ENCODE measurements at places on chromosomes 11 and 22. TPM values are rescaled to one million over a fixed set of nuclear protein-coding genes. Genes with fewer than 3 reads are reported as not detected.

Gene OR5AR1
- total RNA-seq: not detected

Gene PPARA
- 78.9 TPM for total RNA-seq

Gene FXYD6
- 35.4 TPM for total RNA-seq

Gene OLFML1
- total RNA-seq: 5.7 TPM

- peak; percentile 18 for DNase-seq
These were observed 662 bp downstream of the MUC5B start for GRCh38 chr11:1223346-1224110.

Gene MYBPC3
- total RNA-seq: 2,596 TPM

Gene CCDC157
- 0.37 TPM for total RNA-seq

Gene OR51E2
- not detected for total RNA-seq

Gene C22orf42
- total RNA-seq: not detected

Gene PRPF19
- 41.5 TPM for total RNA-seq

Gene OR52E1
- not detected for total RNA-seq

Gene C11orf52
- total RNA-seq: 1.0 TPM

- DNase-seq: no peak
These were observed 17.7 kb downstream of the CDKN1C start for GRCh38 chr11:2867722-2868505.

Gene CRYAB
- total RNA-seq: 6,681 TPM

Gene SIK3
- total RNA-seq: 31.9 TPM

Gene NCR3LG1
- 0.55 TPM for total RNA-seq

DNA sequence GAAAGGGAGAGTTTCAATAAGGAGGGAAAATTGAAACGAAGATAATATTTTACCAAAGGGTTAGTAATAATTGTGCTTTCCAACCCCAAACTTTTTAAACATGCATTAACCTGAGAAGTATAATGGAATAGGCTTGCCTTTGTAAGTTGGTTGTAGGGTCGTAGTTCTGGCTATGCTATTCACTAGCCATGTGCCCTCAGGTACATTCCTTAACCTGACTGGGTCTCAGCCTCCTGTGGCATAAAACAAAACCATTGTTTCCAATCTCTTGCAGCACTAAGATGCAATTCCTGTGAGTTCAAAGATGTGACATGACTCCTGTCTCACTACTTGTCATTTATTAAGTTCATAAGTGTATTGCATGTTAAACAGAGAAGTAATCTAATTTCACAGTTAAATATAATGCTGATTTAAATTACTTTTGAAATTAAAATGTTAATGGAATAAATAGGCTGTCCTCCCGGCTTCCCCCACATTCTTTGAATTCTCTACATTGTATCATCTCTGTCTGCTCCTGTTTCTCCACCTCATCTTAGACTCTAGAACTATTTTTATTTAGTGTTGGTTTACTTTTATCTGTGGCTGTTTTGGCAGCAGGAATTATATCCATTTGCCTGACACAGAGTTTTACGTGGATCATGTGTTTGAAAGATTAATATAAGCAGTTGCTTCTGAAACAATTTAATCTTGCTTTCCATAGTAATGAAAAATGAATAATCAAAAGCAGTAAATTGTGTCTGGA, 216.3 kb downstream of the FAT3 start:
- DNase-seq: no peak

DNA sequence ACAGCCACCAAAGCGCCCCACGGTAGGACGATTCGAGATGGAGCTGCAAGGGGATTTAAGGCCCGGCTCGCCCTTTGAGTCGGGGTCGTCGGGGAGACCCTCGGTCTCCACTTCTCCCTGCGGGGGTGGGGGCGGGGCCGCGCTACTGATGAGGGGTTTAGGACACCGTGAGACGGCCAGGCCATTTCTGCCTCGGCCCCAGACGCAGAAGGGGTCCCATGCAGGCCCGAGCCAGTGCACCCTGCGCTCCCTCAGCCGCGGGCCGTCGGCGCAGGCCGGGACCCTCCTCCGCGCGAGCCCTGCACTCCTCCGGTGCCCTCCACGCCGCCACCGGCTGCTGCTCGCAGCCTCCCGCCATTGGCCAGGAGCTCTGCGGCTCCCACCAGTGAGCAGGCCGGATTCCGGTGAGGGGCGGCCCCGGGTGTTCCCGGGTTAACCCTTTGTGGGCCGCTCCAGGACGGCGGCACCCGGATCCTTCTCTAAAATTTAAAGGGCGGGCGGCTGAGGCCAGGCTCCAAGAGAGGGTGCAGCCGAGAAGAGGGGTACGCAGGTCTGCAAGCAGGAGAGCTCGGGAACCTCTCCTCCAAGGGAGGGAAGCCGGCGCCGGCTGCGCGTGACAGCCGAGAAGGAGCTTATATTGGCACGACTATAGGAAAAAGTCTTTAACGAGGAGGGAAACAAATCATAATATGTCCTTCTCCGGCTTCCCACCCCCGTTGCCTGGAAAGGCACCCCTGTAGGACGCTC, 18.0 kb downstream of the CREB3L1 start:
- peak; percentile 88 for DNase-seq

- DNase-seq: no peak
These were observed 32.8 kb downstream of the PITPNB start for GRCh38 chr22:27885977-27886842.

DNA sequence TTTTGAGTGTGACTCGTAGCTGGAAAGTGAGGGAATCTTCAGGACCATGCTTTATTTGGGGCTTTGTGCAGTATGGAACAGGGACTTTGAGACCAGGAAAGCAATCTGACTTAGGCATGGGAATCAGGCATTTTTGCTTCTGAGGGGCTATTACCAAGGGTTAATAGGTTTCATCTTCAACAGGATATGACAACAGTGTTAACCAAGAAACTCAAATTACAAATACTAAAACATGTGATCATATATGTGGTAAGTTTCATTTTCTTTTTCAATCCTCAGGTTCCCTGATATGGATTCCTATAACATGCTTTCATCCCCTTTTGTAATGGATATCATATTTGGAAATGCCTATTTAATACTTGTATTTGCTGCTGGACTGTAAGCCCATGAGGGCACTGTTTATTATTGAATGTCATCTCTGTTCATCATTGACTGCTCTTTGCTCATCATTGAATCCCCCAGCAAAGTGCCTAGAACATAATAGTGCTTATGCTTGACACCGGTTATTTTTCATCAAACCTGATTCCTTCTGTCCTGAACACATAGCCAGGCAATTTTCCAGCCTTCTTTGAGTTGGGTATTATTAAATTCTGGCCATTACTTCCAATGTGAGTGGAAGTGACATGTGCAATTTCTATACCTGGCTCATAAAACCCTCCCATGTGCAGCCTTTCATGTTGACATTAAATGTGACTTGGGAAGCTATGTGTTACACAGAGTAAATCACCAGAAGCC, 11.0 kb downstream of the OR51E1 start:
- DNase-seq: no peak

DNA sequence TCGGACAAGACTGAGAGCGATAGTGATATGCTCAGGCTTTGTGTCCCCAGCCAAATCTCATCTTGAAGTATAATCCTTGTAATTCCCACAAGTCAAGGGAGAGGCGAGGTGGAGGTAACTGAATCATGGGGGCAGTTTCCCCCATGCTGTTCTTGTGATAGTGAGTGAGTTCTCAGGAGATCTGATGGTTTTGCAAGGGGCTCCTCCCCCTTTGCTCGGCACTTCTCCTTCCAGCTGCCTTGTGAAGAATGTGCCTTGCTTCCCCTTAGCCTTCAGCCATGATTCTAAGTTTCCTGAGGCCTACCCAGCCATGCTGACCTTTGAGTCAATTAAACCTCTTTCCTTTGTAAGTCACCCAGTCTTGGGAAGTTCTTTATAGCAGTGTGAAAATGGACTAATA, 7.5 kb upstream of the FOLR2 start:
- DNase-seq: no peak

DNA sequence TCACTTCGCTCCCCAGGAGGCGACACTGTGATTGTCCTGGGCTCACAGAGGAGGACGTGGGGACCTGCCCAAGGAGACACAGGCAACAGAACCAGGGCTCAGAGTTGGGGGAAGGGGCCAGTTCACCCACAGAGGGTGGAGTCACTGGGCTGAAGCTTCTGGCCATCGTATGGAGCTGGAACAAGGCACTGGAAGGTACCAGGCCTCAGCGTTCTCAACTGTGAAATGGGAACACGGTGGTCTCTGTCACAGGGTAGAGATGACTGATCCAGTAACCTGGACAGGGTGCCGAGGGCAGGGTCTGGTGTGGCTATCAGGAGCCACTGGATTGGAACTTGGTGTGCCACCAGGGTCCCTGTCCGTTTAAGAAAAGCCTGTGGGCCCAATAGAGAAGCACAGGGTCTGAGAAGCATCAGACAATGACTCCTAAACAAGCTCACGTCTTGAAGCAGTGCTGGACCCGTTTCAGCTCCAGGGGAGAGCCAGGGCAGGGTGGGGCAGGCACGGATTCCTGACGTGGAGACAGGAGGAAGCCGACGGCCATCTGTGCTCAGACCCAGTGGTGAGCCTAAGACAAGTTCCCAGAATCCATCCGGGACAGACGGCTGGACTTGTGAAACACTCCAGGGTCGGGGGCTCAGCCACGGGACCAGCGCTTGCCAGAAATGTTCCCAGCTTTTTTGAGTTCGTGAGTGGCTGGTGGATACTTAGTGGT, 25.0 kb upstream of the KCNQ1OT1 start:
- peak; percentile 76 for DNase-seq

DNA sequence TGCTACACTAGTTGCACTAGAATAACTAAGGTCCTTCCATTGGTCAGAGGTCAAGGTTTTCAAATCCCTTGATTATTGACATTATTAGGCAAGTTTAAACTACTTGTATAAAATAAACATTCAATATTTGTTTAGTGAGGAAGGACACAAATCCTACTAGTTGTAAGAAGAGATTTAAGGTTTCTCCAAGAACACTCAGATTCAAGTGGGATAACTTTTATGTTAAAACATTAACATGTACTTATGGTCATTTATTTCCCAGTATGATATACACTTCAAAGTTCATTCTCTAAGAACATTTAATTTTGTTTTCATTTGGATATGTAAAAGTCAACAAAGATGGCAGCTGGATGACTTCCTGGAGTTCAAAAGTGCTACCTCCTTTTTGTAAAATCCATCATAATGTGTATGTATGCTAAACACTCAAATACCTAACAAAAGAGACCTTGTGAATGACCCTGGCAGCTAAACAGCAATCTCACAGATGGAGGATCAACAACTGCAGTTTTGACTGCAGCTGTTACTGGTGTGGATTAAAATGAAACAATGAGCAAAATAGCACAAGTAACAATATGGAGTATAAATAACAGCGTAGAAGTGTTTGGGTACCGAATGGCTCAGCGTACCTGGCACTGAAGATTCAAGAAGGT, 1.5 kb downstream of the CCDC90B start:
- DNase-seq: no peak

DNA sequence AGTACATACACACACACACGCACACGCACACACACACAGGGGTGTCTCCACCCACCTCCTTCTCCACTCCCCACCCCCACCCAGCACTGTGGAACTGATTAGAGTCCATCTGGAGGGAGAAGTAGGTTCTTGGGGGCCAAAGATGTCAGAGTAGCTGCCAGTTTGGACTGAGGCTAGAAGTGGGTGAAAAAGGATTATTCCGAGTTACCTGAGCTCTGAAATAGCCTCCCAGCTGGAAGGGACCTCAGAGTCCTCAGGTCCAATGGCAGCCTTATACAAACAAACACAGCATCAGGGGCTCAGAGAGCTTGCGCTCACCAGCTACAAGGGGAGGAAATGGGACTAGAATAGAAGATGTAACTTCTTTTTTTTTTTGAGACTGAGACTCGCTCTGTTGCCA, 20.8 kb downstream of the IL10RA start:
- DNase-seq: no peak

Gene BEST1
- total RNA-seq: 1.1 TPM

Gene FOLR1
- 0.50 TPM for total RNA-seq

DNA sequence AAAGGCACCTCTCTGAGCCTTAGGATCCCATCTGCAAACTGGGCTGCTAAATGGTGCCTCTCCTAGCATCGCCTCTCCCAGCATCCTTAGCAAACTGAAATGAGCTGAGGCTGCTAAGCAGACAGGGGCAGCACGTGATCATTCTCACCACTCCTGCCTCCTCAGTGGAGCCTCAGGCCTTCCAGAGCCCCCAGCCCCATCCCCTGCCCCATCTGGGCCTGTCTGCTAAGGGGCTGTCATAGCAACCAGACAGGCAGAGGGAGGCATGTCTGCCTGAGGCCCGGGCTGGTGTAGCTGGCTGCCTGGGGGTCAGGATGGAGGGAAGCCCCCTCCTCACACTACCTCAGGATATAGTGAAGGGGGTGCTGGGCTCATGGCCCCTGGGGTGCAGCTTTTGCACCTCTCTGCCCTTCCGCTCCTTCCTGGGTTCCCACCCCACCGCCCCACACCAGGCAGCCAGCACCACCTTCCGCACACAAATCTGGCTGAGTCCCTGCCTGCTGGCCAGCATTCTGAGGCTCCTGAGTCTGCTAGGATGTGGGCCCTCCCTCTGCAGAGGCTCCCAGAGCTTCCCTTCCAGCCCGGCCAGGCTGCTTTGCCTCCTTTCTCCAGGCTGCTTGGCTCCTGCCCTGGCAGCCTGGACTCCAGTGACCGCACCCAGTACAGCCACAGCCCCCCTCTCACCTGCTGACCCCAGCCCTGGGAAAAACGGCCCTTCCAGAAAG, 47.5 kb upstream of the TTLL12 start:
- no peak for DNase-seq

DNA sequence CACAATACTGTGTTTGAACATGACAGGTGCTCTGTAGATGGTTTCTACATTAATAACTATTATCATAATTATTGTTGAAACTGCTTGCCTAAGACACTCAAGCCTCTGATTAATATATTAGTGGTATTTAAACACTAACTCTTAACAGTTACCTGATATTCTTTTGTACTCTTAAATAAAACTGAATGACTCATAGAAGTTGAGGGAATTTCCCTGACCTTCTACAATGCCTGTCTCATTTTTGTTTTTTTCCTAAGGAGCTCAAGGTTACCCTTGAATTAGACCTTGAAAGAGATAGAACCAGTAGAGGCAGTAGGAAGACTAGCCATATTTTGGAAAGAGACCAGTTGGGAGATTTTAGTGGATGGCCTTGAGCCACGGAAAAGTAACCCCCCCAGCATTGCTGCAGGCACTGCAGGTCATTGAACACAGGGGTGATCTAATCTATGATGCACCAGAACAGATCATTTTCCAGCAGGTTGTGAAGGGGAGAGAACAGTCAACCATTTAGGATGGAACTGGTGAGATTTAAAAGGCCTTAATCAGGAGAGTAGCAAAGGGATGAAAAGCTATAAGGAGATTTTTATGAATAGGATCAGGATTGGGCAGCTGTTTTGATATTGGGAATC, 148.3 kb downstream of the PGR start:
- DNase-seq: no peak

Gene RAG2
- total RNA-seq: not detected

- no peak for DNase-seq
These were observed 46.8 kb downstream of the TRIM44 start for GRCh38 chr11:35709376-35709775.

DNA sequence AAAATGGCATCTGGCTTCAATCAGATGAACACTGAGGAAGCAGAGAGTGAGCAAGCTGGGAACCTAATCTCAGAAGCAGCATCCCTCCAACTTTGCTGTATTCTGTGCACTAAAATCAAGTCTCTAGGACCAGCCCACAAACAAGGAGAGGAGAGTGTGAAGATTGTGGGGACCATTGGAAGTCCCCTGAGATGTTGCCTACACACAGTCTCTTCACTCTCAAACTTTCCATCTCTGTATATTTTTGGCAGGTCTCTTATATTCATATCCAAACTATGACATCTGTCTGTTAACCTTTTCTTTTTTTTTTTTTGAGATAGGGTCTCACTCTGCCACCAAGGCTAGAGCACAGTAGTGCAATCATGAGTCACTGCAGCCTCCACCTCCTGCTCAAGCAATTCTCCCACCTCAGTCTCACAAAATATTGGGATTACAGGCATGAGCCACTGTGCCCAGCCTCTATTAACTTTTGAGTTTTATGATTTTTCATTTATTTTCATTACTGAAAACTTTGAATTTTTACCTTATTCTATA, 1096.4 kb downstream of the TBC1D22A start:
- no peak for DNase-seq

GRCh38 chr11:70048279-70049024, 29.7 kb upstream of the ANO1 start:
- no peak for DNase-seq

Data from left ventricle myocardium superior (tissue), 1 donor.